Fibroblast of the aortic adventitia (primary cell): ENCODE measurements at places on chromosomes 12 and 14. TPM values are rescaled to one million over a fixed set of nuclear protein-coding genes. Genes with fewer than 3 reads are reported as not detected.

- DNase-seq, result no peak
These were observed 893.3 kb upstream of the MDGA2 start for GRCh38 chr14:48568688-48569087.

- DNase-seq, result peak; percentile 18
These were observed 276.5 kb downstream of the NUAK1 start for GRCh38 chr12:105862163-105862821.

PLEKHH1 gene
- 0.45 TPM in 1 of 2 replicates, not detected in the other for total RNA-seq

C3AR1 gene
- total RNA-seq, result 0.18 TPM in 1 of 2 replicates, not detected in the other

CCDC196 gene
- not detected in 2 replicates for total RNA-seq

DNA sequence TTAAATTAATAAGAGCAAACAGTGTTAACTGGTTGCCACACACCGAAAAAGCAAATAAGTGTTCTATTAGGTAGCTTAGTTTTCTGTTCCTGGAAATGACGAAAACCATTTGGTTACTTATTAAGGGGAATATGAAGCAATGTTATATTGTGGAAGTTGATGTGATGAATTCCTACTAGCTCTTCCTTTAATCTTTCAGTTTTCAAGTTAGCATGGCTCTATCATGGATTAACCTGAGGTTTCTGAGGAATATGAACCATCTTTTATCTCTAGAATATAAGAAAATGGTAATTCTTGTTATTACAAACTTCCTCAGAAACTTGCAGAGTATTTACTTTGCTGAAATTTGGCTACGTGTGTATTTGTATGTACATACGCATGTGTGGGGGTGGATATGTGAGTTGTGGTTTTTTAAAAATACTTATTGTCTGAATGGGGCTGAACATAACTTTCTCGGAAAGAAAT is 245.7 kb downstream of the KCNC2 start:
- DNase-seq, result no peak

SERPINA9 gene
- total RNA-seq, result not detected in 2 replicates

- peak; percentile 89 for DNase-seq
These were observed 53.1 kb upstream of the PLEKHG7 start for GRCh38 chr12:92649511-92650227.

- no peak for DNase-seq
These were observed 652.9 kb downstream of the NRXN3 start for GRCh38 chr14:78823035-78823434.
